ENCODE measurements at places on chromosomes 6 and 20.

DNA sequence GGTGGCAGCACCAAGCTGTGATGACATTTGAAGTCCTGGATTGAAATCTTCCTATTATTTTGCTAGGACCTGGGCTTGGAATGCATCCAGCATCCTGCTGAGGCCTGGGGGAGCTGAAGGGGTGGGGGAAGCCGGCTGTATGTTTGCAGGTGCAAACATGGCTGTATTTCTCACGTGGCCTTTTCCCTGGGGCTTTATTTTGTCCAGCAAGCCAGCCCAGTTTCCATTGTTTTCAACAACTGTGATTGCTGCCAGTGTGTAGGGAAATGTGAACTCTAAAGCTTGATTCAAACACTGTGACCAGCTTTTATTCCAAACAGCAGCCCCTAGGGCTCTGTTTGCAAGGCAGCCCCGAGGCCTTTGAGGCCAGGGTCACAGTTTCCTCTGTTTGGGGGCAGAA lies 683.0 kb downstream of the DHX35 start:
- DNase-seq = no peak
- H3K4me1 ChIP-seq = no peaks in the 10 kb centered on the region
- H3K4me3 ChIP-seq = no peak overlapping the region
- no peak overlapping the region for H3K27ac ChIP-seq

DNA sequence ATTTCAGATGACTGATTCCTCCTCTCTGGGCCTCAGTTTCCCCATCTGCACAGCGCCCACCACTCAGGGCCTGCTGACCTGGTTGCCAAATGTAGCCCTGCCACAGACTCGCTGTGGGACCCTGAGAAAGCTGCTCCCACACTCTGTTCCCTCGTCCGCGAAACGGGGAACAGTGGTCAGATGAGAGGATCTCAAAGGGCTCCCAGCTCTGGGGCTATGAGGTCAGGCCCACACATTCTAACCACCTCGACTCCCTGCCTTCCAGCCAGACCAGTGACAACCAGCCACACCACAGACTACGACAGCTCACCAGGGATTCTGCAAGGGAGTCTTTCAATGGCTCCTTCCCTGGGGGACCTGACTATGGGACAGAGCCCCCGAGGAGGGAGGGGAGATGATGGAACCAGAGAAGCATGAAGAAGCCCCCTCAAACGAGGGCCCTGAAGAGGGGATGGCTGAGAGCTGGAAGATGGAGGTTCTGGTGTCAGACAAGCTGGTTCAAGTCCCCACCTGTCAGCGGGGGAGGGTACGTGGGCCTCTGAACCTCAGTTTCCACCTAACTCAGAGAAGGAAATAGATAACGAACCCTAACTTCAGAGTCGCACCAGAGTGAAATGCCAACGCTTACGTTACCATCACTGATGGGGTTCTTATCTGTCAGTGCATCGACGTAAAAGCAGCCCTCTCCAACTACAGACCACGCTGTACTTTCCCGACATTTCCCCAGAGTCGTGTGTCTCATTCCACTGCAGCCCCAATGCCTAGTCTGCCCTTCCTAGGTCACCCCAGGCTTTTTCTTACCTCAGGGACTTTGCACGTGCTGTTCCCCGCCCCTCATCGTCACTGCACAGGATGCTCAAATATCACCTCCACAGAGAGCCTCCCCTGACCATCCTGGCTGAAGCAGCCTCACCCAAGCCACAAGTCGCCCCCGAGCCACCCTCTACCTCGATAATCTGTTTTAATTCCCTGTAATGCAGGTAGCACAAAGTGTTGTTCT lies 60.5 kb downstream of the PREX1 start:
- no peak overlapping the region for H3K4me3 ChIP-seq
- H3K27ac ChIP-seq = no peak overlapping the region
- no peaks in the 10 kb centered on the region for H3K4me1 ChIP-seq
- no peaks in the 10 kb centered on the region for H3K36me3 ChIP-seq

GRCh38 chr6:64034910-64035655 lies 399.5 kb downstream of the PHF3 start:
- H3K36me3 ChIP-seq = no peaks in the 10 kb centered on the region
- no peaks in the 10 kb centered on the region for H3K27me3 ChIP-seq
- H3K27ac ChIP-seq = peak overlapping the region; percentile 65
- peaks cover 18% of the 10 kb centered on the region for H3K4me1 ChIP-seq

DNA sequence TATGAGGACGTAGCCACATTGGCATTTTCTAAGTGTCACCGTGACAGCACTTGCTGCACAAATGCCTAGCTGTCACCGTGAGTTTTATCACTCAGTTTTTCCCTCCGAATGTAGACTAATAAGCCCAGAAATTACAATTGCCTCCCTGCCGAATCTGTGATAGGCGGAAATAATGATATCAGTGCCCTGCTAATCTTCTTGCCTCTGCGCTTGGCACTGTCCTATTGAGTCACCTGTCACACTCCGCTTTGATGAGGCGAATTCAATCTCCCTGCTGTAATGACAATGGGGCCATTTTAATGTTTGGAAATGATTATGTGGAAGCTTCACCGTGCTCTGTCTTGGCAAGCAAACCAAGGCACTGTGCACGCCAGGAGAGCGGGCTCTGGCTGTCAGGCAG lies 112.8 kb downstream of the LINC00237 start:
- no peaks in the 10 kb centered on the region for H3K4me1 ChIP-seq
- no peak overlapping the region for H3K4me3 ChIP-seq
- no peak overlapping the region for H3K27ac ChIP-seq
- no peaks in the 10 kb centered on the region for H3K27me3 ChIP-seq

DNA sequence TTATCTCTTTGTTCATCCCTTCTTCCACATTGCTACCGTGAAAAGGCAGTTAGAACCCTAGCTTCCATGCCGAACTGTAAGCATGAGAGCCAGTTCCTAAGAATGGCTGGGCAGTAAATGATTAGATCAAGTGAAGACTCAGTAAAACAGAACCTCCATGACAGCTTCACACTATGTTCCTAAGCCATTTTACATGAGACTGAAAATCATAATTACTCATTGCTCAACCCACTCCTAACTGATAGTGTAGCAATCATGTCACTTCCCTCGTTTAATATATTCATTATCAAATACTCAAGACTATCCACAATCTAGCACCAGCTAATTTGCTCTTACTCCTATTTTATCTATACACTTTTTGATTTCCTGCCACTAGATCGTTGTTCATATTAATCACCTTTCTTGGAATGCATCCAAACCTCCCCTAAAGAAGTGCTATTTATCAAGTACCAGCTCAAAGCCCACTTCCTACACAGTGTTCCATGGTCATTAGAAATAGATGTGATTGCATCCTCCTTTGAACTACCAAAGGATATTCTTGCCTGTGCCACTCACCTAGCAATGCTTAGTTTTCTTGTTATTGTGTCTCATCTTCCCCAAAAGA lies 6.0 kb downstream of the TMEM30A start:
- DNase-seq = no peak
- H3K36me3 ChIP-seq = no peaks in the 10 kb centered on the region
- no peaks in the 10 kb centered on the region for H3K27me3 ChIP-seq
- H3K4me3 ChIP-seq = no peak overlapping the region
- no peak overlapping the region for H3K27ac ChIP-seq

DNA sequence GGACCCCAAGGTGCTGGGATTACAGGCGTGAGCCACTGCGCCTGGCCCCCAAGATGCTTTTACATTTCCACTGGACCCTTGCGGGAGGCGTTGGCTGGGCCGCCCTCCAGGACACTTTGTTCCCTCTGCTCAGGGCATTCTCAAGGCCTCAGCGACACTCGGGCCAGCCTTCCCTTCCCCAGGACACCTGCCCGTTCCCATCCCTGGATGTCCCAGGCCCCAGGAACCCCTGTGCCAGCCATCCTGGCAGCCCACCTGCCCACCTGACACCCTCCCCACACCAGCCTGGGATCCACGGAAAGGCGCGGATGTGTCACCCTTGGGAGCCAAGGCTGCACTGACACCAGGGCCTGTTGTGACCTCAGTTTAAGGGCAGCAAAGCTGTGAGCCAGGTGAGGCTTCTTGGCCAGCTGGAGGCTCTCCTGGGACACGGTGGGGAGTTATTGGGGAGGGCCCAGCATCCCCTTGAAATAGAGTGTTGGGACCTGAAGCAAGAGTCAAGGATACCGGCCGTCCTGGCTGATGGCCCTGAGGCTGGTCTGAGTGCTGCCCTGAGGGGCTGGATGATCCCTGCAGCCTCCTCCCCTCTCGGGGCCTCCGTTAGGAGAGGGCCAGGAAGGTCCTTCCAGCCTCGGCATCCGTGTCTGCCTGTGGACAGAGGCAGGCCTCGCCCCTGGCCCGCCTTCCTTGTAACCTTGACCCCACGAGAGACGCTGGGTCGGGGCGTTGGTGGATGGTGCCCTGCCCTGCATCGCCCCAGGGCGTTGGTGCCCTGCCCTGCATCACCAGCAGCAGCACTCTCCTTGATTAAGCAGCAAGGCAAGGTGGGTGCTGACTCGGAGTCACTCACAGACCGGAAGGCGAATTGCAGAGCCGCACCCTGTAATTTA lies 84.2 kb upstream of the BHLHE23 start:
- peaks cover 11% of the 10 kb centered on the region for H3K27me3 ChIP-seq
- no peak for DNase-seq
- H3K27ac ChIP-seq = no peak overlapping the region
- H3K36me3 ChIP-seq = no peaks in the 10 kb centered on the region

- H3K27ac ChIP-seq = no peak overlapping the region
- no peak for DNase-seq
- H3K4me1 ChIP-seq = no peaks in the 10 kb centered on the region
- no peaks in the 10 kb centered on the region for H3K36me3 ChIP-seq
- H3K4me3 ChIP-seq = no peak overlapping the region
- H3K27me3 ChIP-seq = no peaks in the 10 kb centered on the region
These were observed 365.8 kb upstream of the MARCKS start for GRCh38 chr6:113491376-113491775.

DNA sequence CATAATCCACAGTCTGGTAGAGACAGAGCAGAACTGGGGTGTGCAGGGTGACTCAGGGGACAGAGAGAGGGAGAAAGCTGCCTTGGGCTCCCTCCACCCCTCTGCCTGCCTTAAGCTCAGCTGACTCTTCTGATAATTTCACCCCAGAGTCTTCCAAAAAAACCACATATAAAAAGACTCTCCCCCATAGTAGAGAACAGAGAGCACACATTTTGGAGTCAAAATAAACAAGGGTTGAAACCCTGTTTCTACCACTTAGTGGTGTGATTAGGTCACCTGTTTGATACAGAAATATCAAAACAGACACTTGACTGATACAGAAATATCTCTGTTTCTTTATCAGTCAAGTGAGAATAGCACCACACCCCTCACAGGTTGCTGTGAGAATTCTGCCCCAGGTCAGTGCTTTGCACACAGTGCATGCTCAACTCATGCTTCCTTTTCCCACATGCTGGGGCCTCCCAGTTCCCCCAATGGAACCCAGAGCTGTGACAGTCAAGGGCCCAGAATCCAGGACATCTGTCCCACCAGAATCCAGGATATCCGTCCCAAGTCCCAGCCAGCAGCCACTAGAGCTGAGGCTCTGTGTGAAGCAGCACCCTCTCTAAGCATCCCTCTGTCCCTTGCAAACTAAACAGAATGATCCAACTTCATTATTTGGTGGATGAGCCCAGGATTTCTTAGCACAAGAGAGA lies 1.2 kb downstream of the TREML2 start:
- peak overlapping the region; percentile 43 for H3K27ac ChIP-seq
- H3K4me1 ChIP-seq = peaks cover 6% of the 10 kb centered on the region
- peaks cover 21% of the 10 kb centered on the region for H3K27me3 ChIP-seq
- no peak for DNase-seq

DNA sequence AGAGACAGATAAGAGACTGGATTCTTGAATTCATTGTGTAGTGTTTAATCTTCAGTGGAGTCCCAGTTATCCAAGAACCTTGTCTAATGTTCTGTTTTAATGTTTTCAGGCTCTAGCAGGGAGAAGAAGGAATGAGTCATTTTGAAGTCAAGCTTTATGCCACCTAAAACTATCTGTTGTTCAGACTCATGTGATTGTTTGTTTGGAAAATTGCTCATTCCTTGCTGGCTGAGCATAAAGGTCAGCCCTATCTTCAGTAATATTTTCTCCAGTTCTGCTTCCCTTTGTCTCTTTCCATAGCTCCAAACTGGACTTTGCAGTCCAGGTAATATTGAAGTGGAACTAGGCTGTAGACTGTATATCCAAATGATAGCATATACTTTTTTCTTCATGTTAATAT lies 34.2 kb downstream of the CLVS2 start:
- H3K4me1 ChIP-seq = peaks cover 5% of the 10 kb centered on the region
- DNase-seq = peak; percentile 10
- no peak overlapping the region for H3K27ac ChIP-seq
- H3K27me3 ChIP-seq = no peaks in the 10 kb centered on the region

GRCh38 chr6:45422503-45423110 lies 44.9 kb upstream of the SUPT3H start:
- peak; percentile 38 for DNase-seq
- H3K36me3 ChIP-seq = no peaks in the 10 kb centered on the region
- peaks cover 15% of the 10 kb centered on the region for H3K4me1 ChIP-seq

GRCh38 chr6:23097566-23097965 lies 528.2 kb downstream of the HDGFL1 start:
- no peaks in the 10 kb centered on the region for H3K27me3 ChIP-seq
- no peak overlapping the region for H3K27ac ChIP-seq
- no peak overlapping the region for H3K4me3 ChIP-seq
- no peak for DNase-seq
- H3K4me1 ChIP-seq = no peaks in the 10 kb centered on the region
- no peaks in the 10 kb centered on the region for H3K36me3 ChIP-seq

DNA sequence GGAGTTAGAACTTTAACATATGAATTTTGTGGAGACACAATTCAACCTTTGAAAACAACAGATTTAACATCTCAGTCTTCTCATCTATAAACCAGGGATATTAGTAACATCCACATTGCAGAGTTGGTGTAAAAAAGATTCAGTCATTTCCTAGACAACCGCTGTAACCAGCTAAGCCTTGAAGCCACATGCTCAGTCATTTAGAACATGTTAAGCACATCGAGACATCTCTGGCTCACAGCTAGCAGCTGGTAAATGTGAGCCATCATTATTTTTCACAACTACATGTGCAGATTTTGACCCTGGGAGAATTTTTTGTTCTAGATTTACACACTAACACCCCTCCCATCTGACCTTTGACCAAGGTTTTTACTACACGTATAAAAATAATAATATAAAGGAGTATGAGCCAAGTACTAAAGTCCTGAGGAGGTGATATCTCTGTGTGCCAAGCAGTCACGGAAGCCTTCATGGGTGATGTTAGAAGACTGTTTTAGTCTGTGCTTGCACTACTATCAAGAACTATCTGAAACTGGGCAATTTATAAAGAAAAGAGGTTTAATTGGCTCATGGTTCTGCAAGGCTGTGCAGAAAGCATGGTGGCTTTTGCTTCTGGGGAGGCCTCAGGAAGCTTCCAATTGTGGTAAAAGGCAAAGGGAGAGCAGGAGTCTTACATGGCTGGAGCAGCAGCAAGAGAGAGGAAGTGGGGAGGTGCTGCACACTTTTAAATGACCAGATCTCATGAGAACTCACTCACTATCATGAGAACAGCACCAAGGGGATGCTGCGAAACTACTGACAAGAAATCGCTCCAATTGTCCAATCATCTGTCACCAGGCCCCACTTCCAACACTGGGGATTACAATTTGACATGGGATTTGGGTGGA lies 48.7 kb upstream of the IL20RA start:
- H3K4me1 ChIP-seq = no peaks in the 10 kb centered on the region
- H3K4me3 ChIP-seq = no peak overlapping the region
- H3K36me3 ChIP-seq = no peaks in the 10 kb centered on the region
- DNase-seq = no peak
- H3K27me3 ChIP-seq = no peaks in the 10 kb centered on the region
- no peak overlapping the region for H3K27ac ChIP-seq

GRCh38 chr6:16163535-16164300 lies 34.8 kb downstream of the MYLIP start:
- no peak overlapping the region for H3K4me3 ChIP-seq
- no peak for DNase-seq
- no peaks in the 10 kb centered on the region for H3K36me3 ChIP-seq
- H3K27ac ChIP-seq = no peak overlapping the region
- no peaks in the 10 kb centered on the region for H3K27me3 ChIP-seq
- H3K4me1 ChIP-seq = peaks cover 24% of the 10 kb centered on the region
